Activated T-helper 1 cell treated with Interleukin-2 at 50 U/mL for 16 hours (primary cell): ENCODE measurements at places on chromosomes 12 and 14.

DNA sequence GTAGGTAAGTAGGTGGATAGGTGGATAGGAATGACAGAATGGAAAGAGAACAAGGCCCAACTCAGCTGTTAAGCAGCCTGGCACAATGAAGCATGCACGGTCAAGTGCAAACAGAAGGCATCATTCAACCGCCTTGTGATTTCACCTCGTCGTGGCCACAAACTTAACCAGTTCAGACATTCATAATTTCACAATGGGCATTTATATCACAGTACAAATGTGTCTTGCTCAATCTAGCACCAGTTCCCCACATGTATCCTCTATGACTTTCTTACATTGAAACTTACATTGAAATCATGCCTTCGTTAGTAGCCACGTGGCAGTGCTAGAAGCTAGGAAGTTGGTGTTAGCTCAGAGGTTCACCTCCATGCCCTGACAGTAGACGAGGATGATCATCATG is 207.5 kb downstream of the ETV6 start:
- DNase-seq: no peak

DNA sequence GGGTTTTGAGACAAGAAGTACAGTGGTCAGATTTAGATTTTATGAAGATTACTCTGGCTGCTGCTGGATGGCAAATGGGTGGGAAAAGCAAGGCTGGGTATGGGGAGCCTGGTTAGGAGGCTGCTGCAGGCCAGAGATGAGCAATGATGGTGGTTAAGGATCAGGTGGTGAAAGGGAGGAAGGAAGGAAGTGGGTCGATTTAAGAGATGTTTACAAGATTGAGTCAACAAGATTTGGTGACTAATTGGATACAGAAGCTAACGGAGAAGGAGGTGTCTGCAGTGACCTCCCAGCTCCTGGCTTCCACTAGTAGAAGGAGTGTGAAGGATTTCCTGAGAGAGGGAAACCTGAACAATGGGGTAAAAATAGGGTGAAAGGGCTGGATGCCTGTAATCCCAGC is 18.7 kb downstream of the NOS1 start:
- DNase-seq: no peak

GRCh38 chr14:103488071-103488470 is 34.6 kb downstream of the CKB start:
- no peak for DNase-seq

DNA sequence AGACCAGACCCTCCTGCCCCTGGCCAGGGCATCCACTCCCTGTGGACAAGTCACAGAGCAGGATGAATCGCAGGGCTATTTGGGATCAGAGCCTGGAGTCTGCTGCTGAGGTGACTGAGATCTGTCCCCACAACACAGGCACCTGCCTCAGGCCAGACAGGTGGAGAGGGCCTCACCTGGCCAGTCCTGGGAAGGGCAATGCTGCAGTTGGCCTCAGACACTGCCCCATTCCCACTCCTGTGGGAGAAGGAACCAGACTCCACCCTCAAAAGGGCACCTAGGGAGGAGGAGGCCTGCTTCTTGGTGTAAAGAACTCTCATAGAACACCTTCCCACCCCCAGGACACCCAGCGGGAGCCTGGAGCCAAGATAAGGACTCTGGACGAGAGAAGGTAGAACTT is 48.3 kb upstream of the PLEKHG6 start:
- no peak for DNase-seq

DNA sequence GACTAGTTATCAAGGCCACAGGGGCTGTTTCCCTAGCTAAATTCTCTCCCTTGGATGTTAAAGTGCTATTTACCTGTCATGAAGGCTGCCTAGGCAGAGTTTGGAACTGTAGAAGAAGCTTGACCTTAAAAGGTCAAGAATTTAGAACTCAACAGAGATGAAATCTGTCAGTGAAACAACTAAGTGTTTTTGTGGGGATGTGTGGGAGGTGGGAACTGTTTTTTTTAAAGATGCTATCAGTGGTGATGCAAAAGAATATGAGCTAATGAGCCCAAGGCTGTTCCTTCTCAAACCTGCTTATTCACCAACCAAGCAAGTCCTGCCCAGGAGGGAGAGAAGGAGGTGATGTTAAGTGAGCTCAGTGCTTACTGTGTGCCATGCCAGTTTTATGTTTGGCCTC is 40.8 kb upstream of the POC1B start:
- no peak for DNase-seq
